AML-193 (cell line): ENCODE measurements at places on chromosomes 16 and 17.

DNA sequence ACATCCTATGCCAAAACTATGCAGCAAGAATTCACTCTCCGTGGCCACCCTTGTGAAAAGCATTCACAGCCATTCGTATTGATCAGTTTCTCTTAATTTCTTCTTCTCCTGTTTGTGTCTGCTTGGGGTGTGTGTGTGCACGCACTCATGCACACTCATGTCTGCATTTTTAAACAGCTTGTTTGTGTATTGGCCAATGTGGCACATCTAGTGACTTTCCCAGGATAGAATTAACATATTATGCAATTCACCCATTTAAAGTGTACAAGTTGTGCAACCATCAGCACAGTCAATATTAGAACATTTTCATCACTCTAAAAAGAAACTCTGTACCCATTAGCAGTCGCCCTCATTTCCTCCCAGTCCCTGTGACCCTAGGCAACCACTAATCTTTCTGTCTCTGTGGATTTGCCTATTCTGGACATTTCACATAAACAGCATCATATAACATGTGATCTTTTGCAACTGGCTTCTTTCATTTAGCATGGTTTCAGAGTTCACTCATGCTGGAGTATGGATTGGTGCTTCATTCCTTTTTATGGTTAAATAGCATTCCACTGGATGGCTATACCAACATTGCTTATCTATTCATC, 20.1 kb downstream of the IRX3 start:
- DNase-seq = peak; percentile 4

- no peak for DNase-seq
Measured at GRCh38 chr16:55861288-55861687, 13.9 kb downstream of the CES5A start.

GRCh38 chr16:53369921-53370320, 64.3 kb upstream of the RBL2 start:
- peak; percentile 93 for DNase-seq

- no peak for DNase-seq
Measured at GRCh38 chr16:66198641-66199040, 167.8 kb upstream of the CDH5 start.

DNA sequence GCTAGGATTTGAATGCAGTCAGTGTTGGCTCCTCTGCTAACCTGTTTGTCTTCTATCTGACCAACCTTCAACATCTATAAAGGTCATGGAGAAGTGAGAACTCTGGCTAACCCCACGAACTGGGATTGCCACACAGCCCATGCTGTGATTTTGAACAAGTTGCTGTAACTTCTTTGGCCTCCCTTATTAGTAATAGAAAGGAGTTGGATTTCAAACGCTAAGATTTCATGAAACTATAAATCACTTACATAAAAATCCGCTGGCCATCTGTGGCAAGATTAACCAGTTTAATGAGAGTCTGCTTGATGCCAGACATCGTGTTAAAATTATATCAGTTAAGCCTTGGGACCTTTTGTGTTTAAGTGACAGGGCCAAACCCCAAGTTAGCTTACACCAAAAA, 53.4 kb downstream of the HSD17B2 start:
- no peak for DNase-seq

- no peak for DNase-seq
Measured at GRCh38 chr16:12675852-12676251, 127.8 kb downstream of the CPPED1 start.

DNA sequence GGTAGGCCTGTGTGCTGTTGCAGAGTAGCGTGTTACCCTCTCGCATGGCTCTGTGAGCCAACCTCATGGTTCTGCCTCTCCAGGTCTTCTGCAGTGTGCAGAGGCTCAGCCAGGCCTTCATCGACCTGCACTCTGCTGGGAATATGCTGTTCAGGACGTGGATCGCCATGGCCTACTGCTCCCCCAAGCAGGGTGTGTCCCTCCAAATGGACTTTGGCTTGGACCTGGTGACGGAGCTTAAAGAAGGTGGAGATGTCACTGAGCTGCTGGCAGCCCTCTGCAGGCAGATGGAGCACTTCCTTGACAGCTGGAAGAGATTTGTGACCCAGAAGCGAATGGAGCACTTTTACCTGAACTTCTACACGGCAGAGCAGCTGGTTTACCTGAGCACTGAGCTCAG, 75.8 kb upstream of the ENDOV start:
- no peak for DNase-seq

DNA sequence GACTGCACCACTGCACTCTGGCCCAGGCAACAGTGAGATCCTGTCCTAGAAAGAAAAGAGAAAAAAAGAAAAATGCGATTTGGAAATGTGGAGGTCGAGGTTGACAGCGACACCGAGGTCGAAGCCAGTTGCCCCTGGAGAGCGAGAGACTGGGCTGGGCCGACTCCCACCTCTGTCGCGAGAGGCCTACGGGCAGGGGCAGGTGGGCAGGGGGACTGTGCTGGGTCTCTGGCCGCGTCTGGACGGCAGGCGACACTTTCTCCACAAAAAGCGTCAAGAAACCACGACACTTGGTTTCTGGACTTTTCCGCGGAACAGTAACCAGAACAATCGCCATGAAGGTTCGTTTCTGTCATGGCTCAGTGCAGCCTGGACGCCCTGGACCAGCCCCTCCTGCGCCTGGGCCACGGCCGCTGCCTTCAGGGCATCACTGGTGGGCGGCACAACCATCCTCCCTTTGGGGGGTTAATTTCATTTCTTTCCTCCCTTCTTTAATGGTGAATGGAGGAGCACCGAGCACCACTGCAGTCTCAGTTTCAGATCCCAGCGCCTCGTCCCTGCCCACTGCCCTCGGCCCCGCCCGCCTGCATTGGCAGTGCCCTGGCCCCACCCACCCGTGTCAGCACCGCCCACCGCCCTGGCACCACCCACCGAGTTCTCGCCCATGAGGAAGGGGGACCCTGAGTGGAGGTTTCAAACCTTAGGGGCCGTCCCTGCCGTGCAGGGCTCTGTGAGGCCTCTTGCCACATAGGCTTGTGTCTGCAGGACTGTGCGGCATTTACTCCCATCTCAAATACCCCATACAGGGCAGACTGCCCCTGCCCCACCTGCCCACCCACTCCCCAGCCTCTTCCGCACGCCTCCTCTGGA, 18.5 kb upstream of the CDH15 start:
- DNase-seq = no peak

DNA sequence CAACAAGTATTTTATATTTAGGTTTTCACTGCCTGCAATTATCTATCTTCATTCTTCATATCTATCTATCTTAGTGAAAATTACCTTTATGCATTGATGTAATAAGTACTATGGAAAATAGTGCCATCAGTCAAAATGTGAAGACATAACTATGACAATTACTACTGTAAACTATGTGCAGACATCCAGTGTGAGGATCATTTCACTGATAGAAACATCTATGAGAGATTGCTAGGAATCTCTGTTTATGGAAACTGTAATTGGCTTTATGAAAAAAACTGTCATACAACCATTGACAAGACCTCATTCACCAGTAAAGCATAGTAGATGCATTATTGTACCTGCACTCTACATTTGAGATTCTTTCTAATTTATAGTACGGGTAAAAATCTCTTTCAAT, 401.0 kb downstream of the PMP22 start:
- no peak for DNase-seq

GRCh38 chr17:37488607-37489196, 989 bp upstream of the DUSP14 start:
- peak; percentile 30 for DNase-seq

DNA sequence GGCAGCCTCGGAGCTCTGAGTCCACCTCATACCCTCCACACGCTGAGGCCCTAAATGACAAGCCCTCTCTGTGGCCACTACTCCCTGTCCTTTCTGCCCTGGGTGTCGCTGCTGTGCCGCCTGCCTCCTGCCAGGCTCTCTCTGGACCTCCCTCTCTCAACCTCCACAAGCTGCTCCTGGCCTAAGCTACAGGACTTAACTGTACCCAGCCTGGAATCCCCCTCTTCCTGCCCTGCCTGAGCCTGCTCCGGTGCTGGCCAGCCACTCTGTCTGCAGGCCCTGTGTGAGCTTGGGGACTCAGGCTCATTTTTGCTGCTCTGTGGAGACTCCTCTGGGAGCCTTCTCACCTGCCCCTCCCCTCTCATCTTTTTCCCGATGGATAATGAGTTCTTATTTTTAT, 21.5 kb downstream of the IFT140 start:
- no peak for DNase-seq

DNA sequence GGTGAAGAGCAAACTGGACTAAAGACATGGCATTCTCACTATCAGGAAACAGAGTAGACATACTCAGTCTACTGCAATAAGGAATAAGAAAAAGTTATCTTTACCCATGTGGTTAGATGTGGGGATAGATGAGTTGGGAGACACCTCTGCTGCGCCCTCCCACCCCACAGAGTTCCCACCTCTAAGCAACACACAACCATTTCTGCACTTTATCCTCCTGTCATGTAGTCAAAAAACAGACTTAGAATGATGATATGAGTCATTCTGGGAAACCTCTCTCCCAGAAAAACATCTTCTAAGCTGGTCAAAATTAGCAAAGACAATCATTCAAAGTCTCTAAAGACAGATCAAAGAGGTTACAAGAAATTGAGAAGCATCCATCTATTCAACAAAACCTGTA, 94.9 kb downstream of the CACNG1 start:
- no peak for DNase-seq

GRCh38 chr17:40450175-40450574, 6.9 kb downstream of the IGFBP4 start:
- peak; percentile 20 for DNase-seq

DNA sequence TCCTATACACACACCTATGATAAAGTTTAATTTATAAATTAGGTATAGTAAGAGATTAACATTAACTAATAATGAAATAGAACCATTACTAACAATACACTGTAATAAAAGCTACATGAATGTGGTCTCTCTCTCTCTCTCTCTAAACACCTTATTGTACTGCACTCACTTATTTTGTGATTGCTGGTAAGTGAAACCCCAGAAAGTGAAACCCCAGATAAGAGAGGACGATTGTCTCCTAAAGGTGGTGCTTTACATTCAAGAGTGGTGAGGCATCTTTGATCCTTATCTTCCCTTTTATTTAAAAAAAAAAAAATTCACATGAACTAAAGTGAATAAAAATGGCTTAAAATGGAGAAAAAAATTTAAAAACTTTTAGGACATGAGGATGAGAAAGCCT, 80.1 kb upstream of the TRAP1 start:
- no peak for DNase-seq

GRCh38 chr16:11310997-11311561, 29.9 kb upstream of the PRM1 start:
- peak; percentile 25 for DNase-seq

- DNase-seq = no peak
Measured at GRCh38 chr17:26773189-26774188, 520.4 kb upstream of the WSB1 start.

- peak; percentile 58 for DNase-seq
Measured at GRCh38 chr17:350706-351448, 1.7 kb downstream of the RPH3AL start.

DNA sequence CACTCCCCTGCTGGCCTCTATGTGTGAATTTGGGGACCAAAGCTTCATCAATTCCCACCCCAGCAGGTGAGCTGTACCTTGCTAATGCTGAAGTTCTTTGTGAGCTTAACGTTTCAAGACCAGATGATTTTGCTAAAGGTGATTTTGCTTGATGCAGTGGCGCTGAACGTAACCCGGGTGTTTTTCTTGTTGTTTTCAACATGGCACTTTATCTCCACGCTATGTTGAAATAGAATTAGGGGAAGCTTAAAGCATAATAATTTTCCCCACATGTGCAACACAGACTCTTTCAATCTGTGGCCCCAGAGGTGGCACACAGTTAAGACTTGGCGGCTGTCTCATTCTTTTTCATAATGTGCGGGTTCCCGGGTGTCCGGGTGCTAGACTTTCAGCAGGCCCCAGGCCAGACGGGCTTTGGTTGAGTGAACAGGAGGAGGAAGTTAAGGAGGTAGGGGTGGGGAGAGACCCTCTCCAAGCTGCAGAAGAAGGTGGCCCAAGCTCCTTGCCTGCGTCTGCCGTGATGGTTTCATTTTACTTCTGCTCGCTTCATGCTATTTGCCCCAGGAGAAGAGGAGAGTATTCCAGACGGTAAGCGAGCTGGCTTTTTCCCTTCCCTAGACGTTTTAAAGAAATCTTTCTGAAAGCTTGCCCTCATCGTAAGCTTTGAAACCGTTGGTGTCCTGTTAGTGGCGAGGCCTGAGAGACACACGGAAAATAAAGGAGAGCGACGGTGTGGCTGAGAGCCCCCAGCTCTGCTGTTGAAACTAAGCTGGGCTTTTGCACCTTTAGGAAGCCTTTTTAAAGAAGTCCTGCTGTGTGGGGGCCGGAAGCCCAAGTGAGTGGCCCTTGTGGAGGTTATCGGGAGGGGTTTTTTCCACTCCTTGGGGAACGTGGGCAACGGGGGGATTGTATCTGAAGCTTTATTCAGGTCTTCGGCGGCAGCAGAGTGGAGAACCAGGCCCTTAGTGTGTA, 4.2 kb downstream of the FOXC2 start:
- DNase-seq = no peak

DNA sequence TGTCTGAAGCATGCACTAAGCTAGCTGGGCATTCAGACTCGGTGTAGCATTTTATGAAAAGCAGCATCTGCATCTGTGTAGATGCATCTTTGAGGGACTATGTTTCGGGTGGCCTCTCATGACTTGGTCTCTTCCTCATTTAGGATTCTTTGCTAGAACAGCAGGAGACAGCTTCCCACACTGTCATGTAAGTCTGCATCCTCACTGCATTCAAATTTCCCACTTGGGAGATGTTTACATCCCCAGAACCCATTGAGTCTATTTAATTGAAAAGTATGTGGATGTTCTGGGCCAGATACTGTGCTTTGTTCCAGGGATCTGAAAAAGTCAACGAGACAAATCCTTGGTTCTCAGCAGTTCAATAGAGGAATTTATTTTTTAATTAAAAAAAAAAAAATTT, 198.6 kb upstream of the EEF2KMT start:
- no peak for DNase-seq

- no peak for DNase-seq
Measured at GRCh38 chr16:89983536-89983935, 35.0 kb downstream of the DEF8 start.

- no peak for DNase-seq
Measured at GRCh38 chr17:35616536-35616935, 29.4 kb downstream of the AP2B1 start.

DNA sequence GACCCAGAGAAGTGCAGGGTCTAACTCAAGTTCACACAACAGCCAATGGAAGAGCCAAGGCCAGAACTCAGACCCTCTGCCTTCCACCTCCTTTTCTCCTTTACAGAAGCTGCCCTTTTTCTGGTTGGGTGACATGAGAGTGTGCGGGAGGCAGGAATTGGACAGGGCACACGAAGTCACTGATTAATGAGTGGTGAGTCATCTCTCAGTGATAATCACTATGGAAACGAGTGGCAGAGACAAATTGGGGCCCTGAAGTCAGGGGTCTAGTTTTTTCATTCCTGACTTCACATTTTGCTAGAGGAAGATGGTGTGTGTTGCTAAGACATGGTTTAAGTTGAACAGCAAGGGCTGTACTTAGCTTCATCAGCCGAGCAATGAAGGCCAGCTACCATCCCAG, 312.7 kb upstream of the CCL2 start:
- no peak for DNase-seq
